ENCODE measurements at places on chromosomes 16 and 17.
A peak's percentile ranks its signal among the peaks of the same experiment; 100 is the strongest.

- DNase-seq = no peak
These were observed 61.4 kb upstream of the PLCG2 start for GRCh38 chr16:81717662-81718189.

GRCh38 chr16:84061236-84061819 is 18.7 kb upstream of the SLC38A8 start:
- DNase-seq = no peak

DNA sequence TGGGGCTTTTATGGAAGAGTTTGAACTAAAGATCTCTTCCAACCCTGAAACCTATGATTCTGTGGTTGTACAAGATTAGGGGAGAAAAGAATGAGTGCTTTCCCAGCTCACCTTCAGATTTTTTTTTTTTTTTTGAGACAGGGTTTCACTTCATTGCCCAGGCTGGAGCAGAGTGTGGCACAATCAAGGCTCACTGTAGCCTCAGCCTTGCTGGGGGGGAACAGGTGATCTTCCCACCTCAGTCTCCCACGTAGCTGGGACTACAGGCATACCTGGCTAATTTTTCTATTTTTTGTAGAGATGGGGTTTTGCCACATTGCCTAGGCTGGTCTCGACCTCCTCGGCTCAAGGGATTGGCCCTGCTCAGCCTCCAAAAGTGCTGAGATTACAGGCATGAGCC is 21.8 kb upstream of the ITGB3 start:
- no peak for DNase-seq

DNA sequence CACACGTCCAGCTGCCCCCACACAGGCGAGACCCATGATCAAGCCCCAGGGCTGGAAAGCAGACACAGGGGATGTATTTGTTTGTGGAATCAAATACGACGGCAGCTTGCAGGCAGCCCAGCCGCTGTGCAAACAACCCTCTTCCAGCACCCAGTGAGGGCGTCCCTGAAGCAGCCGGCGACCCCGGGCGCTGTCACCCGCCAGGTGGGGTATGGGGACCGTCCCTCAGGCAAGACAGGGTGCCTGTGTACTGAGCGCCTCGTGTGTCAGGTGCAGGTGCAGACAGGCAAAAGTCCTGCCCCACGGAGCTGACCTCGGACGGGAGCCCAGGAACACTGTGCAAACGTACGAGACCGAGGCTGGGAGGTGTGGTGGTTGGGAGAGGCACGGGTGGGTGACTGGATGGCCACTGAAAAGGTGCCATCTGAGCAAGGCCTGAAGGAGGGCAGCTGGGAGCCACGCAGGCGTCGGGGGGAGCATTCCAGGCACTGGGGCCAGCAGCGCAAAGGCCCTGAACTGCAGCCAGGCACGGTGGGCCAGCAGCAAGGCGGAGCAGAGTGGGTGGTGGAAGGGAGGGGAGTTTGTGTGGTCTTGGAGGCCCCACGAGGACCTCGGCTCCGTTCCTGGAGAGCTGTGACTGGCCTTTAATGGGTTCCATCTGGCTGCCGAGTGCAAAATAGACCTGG is 48.5 kb downstream of the CBFA2T3 start:
- DNase-seq = no peak

- peak; percentile 38 for DNase-seq
These were observed 740 bp upstream of the ATP6V0D1 start for GRCh38 chr16:67481561-67482232.

DNA sequence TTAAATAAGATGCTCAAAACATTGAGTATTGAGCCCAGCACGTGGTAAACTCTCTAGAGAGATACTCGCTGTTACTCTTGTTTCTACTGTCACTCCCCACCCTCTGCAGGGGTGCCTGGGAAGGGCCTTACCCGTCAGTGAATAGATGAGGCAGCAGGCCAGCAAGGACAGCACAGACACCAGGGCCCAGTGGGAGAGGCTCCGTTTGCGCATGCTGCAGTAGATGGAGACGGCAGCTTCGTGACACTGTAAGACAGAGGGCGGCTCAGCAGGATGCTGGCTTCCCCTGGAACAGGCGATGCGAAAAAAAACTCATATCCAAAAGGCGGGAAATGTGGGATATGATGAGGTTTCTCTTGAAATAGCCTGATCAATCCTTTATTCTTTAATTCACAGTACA is 20.0 kb downstream of the SLC38A8 start:
- DNase-seq = no peak

- DNase-seq = no peak
These were observed 10.3 kb downstream of the KANSL1 start for GRCh38 chr17:46182961-46183360.

GRCh38 chr17:30782206-30782605 is 42.3 kb downstream of the CRLF3 start:
- no peak for DNase-seq

DNA sequence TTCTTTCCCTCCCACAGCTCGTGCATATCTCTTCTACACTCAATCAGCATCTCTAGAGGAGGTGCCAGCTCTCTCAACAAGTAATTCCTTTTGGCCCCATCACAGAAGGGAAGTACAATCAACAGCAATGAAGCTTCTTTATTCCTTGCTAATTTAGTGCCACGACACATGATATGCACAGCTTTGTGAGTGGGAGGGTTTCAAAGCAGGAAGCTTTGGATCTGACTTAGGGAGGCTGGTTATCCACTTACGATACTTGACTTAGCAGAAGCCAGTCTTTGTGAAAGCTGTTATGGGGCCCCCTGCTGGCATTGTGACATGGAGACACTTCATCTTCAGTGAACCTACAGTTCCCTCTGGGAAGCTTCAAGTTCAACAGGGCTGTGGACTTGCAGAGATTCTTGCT is 81.0 kb downstream of the TMEM100 start:
- DNase-seq = no peak

- no peak for DNase-seq
These were observed 78.0 kb downstream of the KNOP1 start for GRCh38 chr16:19639986-19640421.

- DNase-seq = no peak
These were observed 5.0 kb downstream of the TAOK2 start for GRCh38 chr16:29978564-29979270.

GRCh38 chr17:78219396-78220150 is 5.5 kb downstream of the BIRC5 start:
- DNase-seq = no peak

DNA sequence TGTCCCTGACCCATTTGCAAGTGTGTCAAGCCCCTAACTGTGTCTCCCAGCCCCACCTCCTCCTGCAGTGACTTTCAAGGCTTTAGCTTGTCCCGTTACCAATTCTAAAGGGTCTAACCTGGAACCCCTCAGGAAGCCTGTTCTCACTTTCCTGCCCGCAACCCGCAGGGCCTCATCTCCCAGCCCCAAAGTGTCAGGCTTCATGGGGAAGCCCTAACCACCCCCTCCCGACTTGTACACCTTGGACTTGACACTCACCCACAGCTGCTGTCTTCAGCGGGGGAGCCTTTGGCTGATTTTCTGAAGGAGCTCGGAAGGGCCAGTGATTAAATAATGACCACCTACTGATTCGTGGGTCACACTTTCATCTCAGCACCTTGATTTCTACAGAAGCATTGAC is 33.1 kb downstream of the NLRC5 start:
- no peak for DNase-seq

GRCh38 chr17:11999696-12000095 is 2.4 kb upstream of the ZNF18 start:
- DNase-seq = no peak

DNA sequence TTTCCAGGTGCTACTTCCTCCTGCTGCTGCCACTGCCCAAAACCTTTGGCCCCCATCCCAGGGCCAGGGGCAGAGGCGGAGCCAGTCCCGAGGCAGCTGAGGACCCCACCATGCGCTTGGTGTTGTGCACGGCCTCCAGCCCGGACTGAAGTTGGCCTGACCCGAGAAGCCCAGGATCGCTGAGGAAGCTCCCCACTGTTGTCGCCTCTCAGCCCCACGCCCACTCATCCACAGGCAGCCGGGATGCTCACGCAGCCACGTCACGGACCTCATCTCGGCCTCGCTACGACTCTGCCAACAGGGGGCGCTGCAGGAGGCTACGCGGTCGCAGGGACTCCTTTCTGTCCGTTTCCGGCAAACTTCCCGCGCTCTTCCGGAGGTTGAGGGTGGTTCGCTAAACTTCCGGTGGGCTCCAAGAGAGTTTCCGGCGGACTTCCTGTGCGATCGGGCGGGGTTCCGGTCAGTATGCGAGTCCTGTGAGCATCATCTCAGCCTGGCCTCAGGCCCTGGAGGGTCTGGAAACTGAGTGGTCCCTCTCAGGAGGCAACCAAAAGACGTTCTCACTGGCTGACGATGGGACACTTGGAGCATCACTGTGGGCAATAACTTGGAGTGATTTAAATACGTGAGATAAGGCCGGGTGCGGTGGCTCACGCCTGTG is 12.4 kb downstream of the ZG16B start:
- DNase-seq = peak; percentile 28

DNA sequence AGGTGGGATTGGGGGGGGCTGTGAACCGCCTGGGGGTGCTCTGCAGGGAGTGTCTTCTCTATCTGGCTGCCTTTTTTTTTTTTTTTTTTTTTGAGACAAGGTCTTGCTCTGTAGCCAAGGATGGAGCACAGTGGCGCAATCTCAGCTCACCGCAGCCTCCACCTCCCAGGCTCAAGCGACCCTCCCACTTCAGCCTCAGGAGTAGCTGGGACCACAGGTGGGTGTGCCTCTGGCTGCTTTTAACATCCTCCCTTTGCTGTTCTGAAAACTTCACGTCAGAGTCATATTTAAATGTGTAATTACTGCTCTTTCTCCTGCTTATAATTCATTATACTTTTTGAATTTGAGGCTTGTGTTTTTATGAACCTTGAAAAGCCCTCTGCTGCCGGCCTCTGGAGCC is 78.4 kb downstream of the ZNF778 start:
- no peak for DNase-seq

DNA sequence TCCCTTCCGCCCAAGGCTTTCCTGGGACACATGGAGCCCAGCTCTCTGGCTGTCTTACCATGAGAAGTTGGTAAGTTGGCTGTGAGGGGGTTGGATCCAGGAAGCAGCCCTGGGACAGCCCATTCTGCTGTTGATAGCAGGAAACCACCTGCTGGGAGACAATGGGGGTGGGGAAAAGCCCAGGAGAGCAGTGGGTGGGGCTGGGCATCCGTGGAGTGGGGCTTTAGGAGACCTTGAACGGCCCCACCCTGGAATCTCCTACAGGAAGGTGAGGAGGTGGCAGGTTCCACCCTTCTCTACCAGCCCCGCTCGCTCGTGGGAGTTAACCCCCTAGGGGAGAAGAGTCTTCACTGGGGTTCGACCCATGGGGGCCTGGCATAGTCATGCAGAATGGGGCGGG is 5.8 kb downstream of the TMEM92 start:
- no peak for DNase-seq

DNA sequence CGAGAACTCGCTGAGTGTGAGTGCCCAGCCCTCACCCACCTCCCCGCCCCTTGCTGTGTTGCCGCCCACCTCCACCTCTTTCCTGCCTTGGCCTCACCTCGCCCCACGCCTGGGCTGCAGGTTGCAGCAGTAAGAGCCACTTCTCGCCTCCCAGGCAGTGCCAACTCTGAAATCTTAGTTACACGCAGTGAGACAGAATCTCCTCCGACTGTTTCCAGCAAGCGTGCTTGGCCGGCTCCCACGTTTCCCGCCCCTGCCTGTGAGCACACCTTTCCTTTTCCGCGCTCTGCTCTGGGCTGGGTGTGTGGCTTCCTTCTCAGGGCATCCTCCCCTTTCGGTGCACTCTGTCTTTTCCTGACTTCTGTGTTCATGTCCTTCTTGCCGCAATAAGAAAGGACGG is 5.7 kb downstream of the ENGASE start:
- DNase-seq = no peak

- DNase-seq = peak; percentile 24
These were observed 146.1 kb downstream of the IRF8 start for GRCh38 chr16:86044881-86045590.

DNA sequence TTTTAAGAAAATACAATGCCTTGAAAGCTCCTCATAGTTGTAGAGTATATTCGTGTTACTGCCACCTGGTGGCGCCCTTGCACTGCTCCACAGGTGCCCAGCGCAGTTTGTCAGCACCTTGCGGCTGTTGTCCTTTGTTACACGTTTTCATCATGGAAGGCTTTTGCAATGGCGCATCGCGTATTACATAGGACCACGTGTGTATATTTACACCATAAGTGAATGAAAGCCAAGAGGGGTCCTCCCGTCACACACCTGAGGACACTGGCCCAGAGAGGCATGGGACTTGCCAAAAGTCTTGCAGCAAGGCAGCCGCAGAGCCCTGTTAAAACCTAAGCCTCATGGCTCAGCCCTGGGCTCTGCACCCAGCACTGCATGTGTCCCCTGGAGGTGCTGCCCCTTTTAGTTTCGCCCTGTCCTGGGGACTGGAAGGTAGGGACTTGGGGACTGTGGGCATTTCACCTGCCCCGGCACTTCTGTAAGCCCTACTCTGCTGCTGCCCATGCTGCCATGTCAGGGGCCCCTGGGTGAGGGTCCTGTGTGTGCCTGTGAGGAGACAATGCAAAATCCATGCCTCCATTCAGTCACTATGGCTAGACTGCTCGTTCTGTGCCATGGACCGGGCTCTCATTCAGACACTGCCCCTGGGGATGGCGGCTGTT is 24.3 kb downstream of the POLR3E start:
- peak; percentile 44 for DNase-seq

- no peak for DNase-seq
These were observed 45.7 kb upstream of the SCNN1B start for GRCh38 chr16:23256440-23256839.

- no peak for DNase-seq
These were observed 45.4 kb downstream of the CBLN1 start for GRCh38 chr16:49236216-49236615.

DNA sequence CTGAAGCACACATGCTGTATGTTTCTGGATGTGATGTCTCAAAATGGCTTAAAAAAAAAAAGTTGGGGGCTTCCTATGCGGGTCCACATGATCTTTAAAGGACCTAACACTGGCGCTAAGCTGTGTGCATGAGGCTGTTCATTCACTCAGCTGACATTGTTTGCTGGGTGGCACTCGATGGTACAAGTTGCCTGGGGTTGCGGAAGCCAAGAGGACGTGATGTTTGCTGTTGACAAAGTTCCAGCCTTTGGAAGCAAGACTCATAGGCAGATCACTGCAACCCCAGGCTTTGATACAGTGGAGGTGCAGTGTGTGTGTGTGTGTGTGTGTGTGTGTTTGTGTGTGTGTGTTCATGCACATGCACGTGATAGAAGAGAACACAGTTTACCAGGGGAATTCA is 29.5 kb upstream of the DNAI2 start:
- no peak for DNase-seq

DNA sequence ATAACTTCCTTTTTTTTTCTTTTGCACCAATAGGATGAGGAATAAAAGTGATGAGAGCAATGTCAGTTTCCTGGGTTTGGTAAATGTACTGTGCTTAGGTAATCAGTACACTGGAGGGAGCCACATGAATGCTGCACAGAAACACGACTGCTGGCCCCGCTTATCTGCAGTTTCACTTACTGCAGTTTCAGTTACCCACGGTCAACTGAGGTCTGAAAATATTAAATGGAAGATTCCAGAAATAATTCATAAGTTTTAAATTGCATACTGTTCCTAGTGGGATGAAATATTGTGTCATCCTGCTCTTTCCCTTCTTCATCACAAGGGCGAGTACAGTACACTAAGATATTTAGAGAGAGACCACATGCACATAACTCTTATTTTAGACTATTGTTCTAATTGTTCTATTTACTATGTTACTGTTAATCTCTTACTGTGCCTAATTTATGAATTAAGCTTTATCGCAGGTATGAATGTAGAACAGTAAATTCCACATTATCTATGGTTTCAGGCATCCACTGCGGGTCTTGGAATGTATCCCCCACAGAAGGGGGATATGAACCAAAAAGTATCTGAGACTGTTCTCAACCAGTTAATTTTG is 6.4 kb upstream of the LGALS3BP start:
- DNase-seq = no peak

Measured in effector CD8-positive, alpha-beta T cell (primary cell).